ENCODE measurements at places on chromosomes 3 and 15.

DNA sequence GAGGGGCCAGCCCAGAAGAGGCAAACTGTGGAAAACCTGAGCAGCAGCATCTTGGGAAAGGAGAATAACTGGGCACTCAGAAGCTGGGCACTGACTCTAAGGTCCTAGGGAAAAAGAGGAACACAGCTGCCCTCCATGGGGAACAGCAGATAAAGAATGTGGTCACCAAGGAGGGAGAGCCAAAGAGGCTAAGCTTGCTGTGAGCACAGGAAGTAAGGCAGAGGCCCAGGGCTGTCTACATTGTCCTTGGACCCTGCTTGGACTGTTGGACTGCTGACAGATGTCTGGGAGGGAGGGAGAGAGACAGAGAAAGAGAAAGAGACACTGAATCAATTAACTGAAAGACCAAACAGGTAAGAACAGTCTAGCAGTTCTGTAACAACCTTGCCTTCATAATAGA lies 4.5 kb upstream of the MNS1 start:
- DNase-seq, result no peak

DNA sequence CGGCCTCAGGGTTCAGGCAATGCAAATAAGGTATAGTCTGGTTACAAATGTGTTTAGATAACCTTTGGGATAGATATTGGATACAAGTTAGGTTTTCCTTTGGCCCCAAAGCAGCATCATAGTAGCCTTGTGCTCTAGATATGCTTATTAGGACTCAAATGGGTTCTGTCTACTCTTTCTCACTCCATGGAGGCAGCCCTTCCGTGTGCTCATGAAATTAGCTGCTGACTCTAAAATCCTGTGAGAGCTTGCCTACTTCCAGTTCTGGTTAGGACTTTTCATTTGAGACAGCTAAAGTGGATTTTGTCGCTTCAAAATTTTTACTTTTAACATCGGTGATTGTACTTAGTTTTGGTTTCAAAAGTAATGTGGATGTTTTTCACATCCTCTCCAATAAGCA lies 1.6 kb downstream of the CDV3 start:
- no peak for DNase-seq

- no peak for DNase-seq
Measured at GRCh38 chr3:60294181-60294580, 957.1 kb downstream of the FHIT start.

DNA sequence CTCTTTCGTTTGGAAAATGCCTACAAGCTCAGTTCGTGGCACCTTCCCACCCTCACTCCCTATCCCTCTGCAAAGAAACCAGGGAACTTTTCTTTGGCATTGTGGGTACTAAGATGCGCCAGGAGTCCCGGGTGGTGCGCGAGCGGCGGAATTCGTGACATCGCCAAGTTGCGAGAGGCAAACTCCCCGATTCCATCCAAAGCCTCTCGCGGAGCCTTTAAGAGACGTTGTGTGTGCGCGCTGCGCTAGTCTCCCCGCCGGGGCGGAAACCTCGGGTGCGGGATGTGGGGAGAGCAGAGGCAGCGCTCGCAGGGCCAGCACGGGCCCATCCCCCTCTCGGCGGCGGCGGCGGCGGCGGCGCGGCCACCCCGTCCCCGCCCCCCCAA lies 443 bp upstream of the NR2F2 start:
- DNase-seq, result no peak

- no peak for DNase-seq
Measured at GRCh38 chr15:94912760-94913159, 681.4 kb downstream of the MCTP2 start.

GRCh38 chr3:56193519-56193918 lies 274.7 kb downstream of the ERC2 start:
- no peak for DNase-seq

GRCh38 chr3:35900079-35900478 lies 260.8 kb downstream of the ARPP21 start:
- no peak for DNase-seq

GRCh38 chr3:121736112-121736511 lies 13.4 kb downstream of the GOLGB1 start:
- no peak for DNase-seq

GRCh38 chr3:58520403-58521335 lies 16.3 kb downstream of the ACOX2 start:
- DNase-seq, result no peak

- DNase-seq, result no peak
Measured at GRCh38 chr15:78224023-78224411, 10.3 kb downstream of the ACSBG1 start.
